ENCODE measurements at places on chromosomes 5 and 9.

DNA sequence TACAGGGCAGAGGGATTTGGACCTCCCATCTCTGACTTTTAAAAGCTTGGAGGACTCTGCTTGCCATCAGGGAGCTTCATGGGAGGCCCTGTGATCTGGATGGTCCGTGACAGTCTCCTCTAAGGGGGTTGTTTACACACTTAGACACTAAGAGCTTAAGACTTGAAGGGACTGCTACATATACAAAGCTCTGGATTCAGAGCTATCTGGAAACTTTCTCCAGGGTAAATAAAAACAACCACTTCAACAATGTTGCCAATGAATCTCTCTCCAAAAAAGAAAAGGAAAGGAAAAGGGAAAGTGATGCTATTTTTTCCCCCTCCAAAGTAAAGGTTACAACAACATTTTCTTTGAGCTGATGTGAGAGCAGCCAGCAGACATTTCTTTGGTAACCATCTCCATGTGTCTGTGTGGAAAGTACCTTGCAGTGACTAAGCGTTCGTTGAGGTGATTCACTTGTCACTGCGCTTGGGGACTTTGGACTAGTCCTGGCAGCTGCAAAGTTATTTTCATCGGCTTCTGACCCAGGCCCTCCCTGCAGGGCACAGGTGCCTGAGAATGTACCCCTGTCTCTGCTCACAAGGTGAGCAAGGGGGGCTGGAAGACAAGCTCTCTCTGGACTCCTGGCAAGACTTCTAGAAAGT is 262.1 kb upstream of the KLF4 start:
- no peak for DNase-seq

- no peak for DNase-seq
Measured at GRCh38 chr5:141491323-141492167, 2.7 kb downstream of the PCDHGC5 start.

DNA sequence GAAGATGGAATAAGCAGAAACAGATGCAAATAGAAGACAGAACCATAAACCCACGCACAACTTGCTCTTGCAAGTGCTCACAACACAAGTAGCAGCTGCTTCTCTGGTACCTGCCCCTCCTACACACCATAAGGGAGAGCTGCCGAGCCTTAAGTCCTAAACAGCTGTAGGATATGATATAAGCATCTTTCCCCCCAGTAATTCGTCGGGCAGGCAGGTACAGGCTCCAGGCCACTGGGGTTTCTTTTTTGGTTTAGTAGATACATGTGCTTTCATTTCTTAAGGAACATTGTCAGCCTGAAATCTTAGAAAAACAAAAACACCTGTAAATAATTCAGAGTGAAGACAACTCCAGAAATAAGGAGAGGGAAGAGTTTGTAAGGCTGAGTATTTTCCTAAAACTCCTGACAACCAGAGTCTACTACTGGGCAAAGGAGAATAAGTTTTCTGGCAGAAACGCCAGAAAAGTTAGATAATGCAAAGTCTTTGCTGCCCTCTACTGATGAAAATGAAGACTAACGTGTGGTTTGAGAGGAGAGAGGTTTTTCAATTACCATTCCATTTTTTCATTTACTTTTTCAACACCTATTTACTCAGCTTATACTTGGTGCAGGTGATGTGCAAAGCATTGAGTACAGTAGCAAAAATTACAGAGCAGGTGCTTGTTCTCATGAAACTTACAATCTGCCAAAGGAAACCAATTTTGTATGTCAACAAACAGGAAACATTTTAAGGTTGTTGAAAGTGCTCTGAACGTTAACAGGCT is 20.1 kb upstream of the TCERG1 start:
- DNase-seq = no peak

- no peak for DNase-seq
Measured at GRCh38 chr9:32414856-32415255, 30.4 kb downstream of the ACO1 start.

- no peak for DNase-seq
Measured at GRCh38 chr9:124559871-124560270, 52.7 kb upstream of the NR5A1 start.

- DNase-seq = no peak
Measured at GRCh38 chr9:135065151-135065550, 22.3 kb upstream of the OLFM1 start.

DNA sequence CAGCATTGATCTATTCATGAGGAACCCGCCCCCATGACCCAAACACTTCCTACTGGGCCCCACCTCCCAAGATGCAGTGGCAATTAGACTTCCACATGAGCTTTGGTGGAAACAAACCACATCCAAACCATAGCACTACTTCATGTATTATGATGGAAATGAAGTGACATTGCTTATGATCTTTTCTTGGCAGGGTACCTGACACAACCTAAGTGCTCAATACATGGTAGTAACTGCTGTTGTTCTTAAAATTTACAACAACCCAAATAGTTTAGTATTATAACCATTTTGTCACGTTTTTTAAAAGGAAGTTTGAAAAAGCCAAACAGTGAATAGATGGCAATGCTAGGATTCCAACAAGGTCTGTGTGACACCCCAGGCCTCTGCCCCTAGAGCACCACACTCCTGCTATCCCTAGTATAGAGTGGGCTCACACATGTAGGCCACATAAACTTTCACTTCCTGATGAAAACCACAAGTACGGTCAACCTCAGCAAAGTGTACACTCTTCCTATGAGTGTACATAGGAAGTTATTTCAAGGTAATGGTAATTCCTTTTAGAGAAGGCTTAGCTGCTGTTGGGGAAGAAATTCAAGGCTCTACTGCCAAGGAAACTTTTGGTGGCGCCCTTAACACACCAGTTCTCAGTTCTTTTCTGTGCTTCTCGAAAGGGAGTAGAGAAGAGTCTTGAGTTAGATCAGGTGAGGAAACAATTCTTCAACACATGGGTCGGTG is 97.6 kb downstream of the ARSB start:
- DNase-seq = no peak

- no peak for DNase-seq
Measured at GRCh38 chr9:37290940-37291485, 131.5 kb upstream of the GRHPR start.

DNA sequence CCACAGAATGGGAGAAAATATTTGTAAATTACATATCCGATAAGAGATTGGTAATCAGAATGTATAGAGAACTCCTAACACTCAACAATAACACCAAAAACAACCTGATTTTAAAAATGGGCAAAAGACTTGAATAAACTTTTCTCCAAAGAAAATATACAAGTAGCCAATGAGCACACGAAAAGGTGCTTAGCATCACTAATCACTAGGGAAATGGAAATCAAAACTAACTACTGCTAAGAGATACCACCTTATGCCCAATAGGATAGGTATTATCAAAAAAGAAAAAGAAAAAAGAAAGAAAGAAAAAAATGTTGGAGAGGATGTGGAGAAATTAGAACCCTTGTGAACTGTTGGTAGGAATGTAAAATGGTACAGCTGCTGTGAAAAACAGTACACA is 212.1 kb downstream of the TLR4 start:
- DNase-seq = no peak

DNA sequence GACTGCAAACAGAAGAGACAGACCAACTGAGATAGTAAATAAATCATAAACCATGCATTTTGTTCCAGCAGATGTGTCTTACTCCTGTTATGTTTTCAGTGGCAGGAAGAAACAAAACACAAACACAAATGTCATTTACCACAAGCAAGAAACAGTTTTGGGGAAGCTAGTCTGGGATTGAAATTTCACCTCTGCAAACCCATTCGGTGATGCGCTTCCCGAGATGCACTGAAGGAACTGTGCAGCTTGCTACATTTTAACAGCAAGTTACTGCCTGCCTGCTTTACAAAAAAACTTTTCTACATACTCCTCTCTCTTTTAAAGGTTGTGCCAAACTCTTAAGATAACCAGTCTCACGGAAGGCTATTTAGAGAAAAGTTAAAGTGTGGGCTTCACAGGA is 3.2 kb downstream of the MACROH2A1 start:
- no peak for DNase-seq

GRCh38 chr5:71658916-71659662 is 60.0 kb upstream of the CARTPT start:
- no peak for DNase-seq

DNA sequence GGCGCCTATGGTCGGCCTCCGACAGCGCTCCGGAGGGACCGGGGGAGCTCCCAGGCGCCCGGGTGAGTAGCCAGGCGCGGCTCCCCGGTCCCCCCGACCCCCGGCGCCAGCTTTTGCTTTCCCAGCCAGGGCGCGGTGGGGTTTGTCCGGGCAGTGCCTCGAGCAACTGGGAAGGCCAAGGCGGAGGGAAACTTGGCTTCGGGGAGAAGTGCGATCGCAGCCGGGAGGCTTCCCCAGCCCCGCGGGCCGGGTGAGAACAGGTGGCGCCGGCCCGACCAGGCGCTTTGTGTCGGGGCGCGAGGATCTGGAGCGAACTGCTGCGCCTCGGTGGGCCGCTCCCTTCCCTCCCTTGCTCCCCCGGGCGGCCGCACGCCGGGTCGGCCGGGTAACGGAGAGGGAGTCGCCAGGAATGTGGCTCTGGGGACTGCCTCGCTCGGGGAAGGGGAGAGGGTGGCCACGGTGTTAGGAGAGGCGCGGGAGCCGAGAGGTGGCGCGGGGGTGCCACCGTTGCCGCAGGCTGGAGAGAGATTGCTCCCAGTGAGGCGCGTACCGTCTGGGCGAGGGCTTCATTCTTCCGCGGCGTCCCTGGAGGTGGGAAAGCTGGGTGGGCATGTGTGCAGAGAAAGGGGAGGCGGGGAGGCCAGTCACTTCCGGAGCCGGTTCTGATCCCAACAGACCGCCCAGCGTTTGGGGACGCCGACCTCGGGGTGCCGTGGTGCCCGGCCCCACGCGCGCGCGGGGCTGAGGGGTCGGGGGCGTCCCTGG is 561 bp downstream of the DAPK1 start:
- no peak for DNase-seq

DNA sequence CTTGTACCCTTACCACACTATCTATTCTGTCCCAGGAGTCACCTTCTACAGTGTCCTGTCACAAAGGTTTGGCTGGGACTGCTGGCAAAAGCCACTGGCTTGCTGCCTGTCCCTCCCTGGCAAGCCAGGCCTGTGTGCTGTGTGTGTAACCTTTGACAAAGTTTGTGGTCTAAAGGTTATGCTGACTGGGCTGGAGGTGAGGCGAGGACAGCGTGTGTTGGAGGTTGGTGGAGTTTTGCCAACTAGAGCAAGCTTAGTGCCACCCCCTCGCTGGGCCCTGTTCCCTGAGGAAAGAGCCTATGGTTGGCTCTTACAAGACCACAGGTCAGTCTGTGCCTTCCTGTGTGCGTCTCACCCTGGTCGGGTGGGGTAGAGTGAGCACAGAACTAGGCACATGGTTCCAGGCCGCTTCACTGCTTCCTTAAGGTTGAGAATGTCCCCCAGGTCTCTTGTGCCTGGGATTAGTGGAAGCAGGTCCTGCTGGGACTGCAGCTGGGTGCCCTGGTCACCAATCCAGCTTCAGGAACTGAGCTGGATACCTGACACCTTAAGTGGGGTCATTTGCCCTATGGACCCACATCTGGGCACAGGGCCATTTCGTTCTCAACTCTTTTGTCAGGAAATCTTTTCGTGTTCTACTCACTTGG is 152.2 kb downstream of the GADD45G start:
- DNase-seq = no peak

GRCh38 chr9:113658545-113658895 is 195.0 kb downstream of the RGS3 start:
- DNase-seq = no peak

GRCh38 chr5:16934123-16934522 is 2.0 kb downstream of the MYO10 start:
- DNase-seq = no peak

DNA sequence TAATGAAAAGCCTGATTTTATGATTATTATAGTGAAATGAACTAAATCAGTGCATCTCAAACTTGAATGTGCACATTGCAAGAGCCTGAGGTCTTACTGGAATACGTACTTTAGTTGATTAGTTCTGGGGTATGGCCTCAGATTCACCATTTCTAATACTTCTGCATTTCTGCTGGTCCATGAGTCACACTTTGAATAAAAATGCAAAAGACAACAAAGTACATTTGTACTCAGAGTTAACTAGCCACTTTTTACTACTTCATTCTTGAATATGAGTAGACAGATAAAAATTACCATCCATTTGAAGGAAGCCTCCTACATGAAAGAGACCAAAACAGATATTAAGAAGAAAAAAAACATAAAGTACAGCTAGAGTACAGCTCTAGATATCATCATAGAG is 27.1 kb upstream of the PRR16 start:
- DNase-seq = no peak

DNA sequence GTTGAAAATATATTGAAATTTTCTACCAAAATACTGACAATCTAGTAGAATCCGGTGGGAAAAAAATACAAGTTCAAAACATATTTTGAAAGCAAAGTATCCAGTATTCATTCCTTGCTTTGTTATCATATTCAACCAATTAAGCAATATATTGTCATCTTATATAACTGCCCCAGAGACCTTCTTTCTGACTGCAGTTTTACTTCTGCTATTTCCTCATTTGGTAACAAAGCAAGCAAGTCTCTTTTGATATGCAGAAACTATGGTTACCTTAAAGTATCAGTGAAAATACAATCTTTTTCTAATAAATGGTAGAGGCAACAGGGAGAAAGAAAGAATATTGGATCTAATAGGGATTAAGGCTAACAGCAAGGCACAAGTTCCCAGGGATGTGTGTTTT is 663.7 kb upstream of the MEF2C start:
- no peak for DNase-seq

- DNase-seq = no peak
Measured at GRCh38 chr9:137277329-137278041, at the start of gene TOR4A. TOR4A (plus strand) TSS chr9:137277726; CDS start chr9:137278690, 964 bp downstream.

GRCh38 chr5:82327941-82328340 is 49.8 kb upstream of the RPS23 start:
- no peak for DNase-seq

GRCh38 chr5:72281764-72282499 is 38.1 kb downstream of the MRPS27 start:
- DNase-seq = no peak

DNA sequence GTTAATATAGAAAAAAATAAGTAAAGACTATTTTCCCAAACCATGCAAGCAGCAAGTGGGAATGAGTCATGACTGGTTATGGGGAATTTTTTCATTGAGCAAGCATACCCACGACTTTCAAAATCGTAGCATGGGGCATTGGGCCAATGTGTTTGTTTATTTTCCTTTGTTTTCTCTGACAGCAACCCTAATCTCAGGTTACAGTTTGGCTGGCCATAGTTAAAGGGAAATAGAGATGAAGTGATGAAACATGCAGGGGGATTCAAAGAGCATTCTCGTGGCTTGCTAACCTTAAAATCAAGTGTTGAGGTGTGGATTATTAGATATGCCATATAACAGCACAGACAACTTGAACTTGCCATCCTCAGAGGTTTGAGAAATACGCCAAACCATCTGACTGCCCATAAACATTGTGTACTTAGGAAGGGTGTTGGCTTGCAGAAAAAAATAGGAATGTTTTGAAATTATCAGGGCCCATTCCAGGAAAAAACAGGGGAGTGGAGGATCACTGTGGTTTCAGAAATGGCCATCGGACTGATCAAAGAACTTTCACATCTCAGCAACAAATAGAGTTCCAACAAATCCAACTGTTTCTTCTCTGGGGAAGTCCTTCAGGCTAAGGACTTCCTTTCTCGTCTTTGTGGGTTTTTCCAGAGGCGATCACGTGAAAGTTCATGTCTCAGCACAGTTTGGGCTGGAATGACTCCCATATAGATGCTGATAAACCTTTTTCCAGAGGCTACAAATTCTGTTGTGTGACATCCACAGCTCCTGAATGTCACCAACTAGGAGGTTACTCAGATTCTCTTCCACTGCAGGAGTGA is 259.1 kb downstream of the SYK start:
- no peak for DNase-seq

- no peak for DNase-seq
Measured at GRCh38 chr9:121498487-121499176, 1.0 kb downstream of the GGTA1 start.

GRCh38 chr9:97900738-97901565 is 21.3 kb downstream of the TRMO start:
- DNase-seq = no peak

- no peak for DNase-seq
Measured at GRCh38 chr9:81410201-81410600, 279.1 kb downstream of the TLE1 start.
